ENCODE measurements at places on chromosomes 6 and 20.

- H3K4me3 ChIP-seq = no peak overlapping the region
- DNase-seq = no peak
- H3K27me3 ChIP-seq = no peaks in the 10 kb centered on the region
- peaks cover 59% of the 10 kb centered on the region for H3K4me1 ChIP-seq
- no peaks in the 10 kb centered on the region for H3K36me3 ChIP-seq
Measured at GRCh38 chr20:53937339-53937741, 133.1 kb downstream of the BCAS1 start.

DNA sequence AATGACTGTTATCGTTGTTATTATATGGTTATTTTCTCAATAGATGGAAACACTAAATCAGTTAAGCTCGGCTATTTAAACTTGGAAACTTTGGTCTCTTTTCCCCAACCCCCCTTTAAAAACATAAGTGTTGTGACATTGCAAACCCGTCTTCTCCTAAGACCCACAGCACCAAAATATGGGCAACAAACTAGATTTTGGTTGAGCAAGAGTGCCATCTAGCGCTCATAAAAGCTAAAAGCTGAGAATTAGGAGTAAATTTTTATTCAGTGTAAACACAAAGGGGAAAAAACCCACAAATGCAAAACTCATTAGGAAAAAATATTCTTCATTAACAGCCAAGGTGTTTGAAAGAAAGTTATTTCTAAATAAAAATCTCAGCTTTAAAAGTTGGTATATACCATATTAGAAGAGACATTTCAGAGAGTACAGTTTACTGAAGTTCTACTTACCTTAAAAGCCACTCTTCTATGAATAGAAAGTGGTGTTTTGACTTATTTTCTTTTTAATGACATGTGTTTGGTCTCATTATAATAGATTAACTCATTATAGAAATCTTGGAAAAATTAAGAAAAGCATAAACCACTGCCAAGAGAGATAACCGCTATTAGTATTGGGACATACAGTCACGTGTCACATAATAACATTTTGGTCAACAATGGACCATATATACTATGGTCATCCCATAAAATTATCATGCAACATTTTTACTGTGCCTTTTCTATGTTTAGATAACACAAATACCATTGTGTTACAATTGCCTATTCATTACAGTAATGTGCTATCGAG lies 21.1 kb downstream of the SESN1 start:
- no peak overlapping the region for H3K4me3 ChIP-seq
- H3K4me1 ChIP-seq = peaks cover 21% of the 10 kb centered on the region
- H3K27ac ChIP-seq = no peak overlapping the region
- DNase-seq = peak; percentile 74
- H3K36me3 ChIP-seq = no peaks in the 10 kb centered on the region
- H3K27me3 ChIP-seq = peaks cover 5% of the 10 kb centered on the region

GRCh38 chr20:37202267-37202943 lies 23.1 kb upstream of the MROH8 start:
- DNase-seq = peak; percentile 33
- H3K27me3 ChIP-seq = no peaks in the 10 kb centered on the region
- peaks cover 3% of the 10 kb centered on the region for H3K4me1 ChIP-seq
- H3K36me3 ChIP-seq = peaks cover 58% of the 10 kb centered on the region
- H3K4me3 ChIP-seq = no peak overlapping the region

GRCh38 chr6:17877895-17878440 lies 109.5 kb downstream of the KIF13A start:
- H3K4me3 ChIP-seq = no peak overlapping the region
- no peaks in the 10 kb centered on the region for H3K36me3 ChIP-seq
- no peaks in the 10 kb centered on the region for H3K4me1 ChIP-seq
- peaks cover 30% of the 10 kb centered on the region for H3K27me3 ChIP-seq

DNA sequence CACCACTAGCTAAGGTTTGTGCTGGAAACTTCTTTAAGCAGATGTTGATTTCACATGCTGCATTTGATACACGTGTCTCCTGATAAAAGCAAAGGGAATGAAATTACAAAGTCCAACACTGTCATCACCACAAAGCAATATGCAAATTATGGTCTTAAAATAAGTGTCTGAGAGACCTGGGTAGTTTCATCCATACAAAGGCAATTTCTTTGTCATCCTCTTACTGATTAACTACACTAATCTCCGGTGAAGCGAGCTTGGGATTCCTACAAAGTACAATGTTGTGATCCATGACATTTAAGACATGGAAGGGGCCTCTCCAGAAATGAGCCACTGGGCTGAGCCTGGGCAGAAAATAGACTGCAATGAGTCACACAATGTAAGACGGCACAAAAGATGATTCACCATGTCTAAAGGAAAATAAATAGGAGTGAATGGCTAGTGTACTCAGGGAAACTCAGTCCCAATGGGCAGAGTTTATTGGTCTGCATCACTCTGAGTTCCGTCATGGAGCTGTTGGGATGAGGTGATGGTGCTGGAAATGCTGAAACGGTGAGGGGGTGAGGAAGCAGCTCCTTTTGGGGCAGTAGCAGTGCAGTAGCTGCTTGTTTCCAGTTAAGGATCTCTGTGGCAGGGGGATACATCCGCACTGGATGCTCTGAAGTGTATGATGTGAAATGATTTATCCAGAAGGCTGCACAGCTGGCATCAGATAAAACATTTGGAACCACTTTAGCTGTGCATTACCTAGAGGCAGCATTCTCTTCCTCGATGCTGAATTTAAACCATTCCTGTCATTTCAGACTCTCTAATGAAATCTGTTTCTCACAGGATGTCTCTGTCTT lies 103.3 kb downstream of the IBTK start:
- H3K4me3 ChIP-seq = no peak overlapping the region
- H3K27ac ChIP-seq = no peak overlapping the region
- no peaks in the 10 kb centered on the region for H3K4me1 ChIP-seq
- no peaks in the 10 kb centered on the region for H3K27me3 ChIP-seq
- no peak for DNase-seq

- peaks cover 58% of the 10 kb centered on the region for H3K36me3 ChIP-seq
- H3K27me3 ChIP-seq = no peaks in the 10 kb centered on the region
- peak overlapping the region; percentile 31 for H3K4me3 ChIP-seq
- H3K27ac ChIP-seq = peak overlapping the region; percentile 88
Measured at GRCh38 chr6:15410126-15410391, 164.2 kb downstream of the JARID2 start.

- DNase-seq = no peak
- no peaks in the 10 kb centered on the region for H3K27me3 ChIP-seq
- no peak overlapping the region for H3K27ac ChIP-seq
- H3K4me1 ChIP-seq = no peaks in the 10 kb centered on the region
- H3K4me3 ChIP-seq = no peak overlapping the region
Measured at GRCh38 chr20:16125816-16126215, 447.4 kb downstream of the KIF16B start.

- no peaks in the 10 kb centered on the region for H3K27me3 ChIP-seq
- no peak overlapping the region for H3K4me3 ChIP-seq
- H3K4me1 ChIP-seq = peaks cover 12% of the 10 kb centered on the region
- no peak overlapping the region for H3K27ac ChIP-seq
- H3K36me3 ChIP-seq = peaks cover 8% of the 10 kb centered on the region
Measured at GRCh38 chr6:130625825-130626527, 201.2 kb upstream of the SMLR1 start.

- peaks cover 16% of the 10 kb centered on the region for H3K36me3 ChIP-seq
- H3K4me1 ChIP-seq = peaks cover 27% of the 10 kb centered on the region
- peak overlapping the region; percentile 76 for H3K4me3 ChIP-seq
Measured at GRCh38 chr6:139323511-139324300, 31.9 kb upstream of the TXLNB start.

DNA sequence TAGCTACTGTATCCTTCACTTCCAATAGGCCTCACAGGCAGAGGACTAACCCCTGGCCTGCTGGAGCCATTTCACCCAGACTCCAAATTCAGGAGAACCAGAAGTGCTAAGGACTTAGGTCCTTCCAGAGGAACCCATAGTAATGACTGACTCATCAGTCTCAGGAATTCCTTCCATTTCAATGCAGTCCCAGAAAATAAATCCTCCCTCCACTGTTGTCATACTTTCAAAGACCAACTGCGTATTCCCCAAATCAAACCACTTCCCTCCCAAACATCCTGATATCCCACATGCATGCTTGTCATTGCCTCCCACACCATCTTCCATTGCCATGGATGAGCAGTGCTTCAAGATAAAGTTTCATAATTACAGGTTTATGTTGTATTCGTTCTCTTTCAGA lies 31.8 kb upstream of the NT5E start:
- H3K36me3 ChIP-seq = no peaks in the 10 kb centered on the region

DNA sequence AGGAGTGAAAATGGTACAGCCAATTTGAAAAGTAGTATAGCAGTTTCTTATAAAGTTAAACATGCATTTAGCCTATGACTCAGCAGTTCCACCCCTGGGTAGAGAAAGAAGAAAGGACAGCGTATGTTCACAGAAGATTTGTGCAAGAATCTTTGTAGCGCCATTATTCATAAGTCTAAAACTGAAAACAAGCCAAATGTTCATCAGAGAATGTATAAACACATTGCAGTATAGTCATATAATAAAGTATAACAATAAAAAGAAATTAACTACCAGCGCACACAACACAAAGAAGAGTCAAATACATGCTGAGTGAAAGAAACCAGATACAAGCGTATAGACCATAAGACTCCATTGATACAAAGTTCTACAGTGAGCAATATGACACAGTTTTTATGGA lies 294.0 kb downstream of the SAMD5 start:
- H3K27me3 ChIP-seq = no peaks in the 10 kb centered on the region
- H3K36me3 ChIP-seq = no peaks in the 10 kb centered on the region
- DNase-seq = no peak
- no peak overlapping the region for H3K4me3 ChIP-seq

DNA sequence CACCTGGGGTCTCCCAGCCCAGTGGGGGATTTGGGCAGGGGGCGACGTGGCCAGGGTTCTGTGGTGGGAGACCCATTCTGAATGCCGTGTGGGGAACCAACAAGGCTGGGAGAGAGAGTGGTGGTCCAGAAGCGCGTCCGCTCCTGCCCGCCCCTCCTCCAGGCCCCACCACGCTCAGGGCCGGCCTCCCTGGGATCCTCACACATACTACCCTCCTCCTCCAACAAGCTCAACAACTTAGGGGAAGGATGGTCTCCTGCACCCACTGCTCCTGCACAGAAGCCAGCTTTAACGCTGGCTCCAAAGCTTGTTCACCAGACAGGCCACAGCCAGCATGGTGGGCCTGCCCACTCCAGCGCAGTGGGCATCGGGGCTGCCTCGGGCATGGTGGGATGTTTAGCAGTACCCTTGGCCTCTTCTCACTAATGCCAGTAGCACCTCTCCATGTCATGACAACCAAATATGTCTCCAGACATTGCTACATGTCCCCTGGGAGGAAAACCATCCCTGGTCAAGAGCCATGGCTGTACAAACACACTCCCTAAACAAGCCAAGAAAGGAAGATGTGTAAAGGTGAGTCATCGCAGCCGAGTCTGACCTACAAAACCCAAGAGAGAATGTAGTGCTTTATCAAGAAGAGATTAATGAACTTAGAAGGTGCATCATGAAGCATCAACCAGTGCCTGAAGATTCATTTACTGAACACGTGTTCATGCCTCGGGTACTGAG lies 75.7 kb downstream of the BMP7 start:
- DNase-seq = no peak
- no peak overlapping the region for H3K27ac ChIP-seq
- H3K4me1 ChIP-seq = no peaks in the 10 kb centered on the region
- no peaks in the 10 kb centered on the region for H3K27me3 ChIP-seq
- H3K4me3 ChIP-seq = no peak overlapping the region
- no peaks in the 10 kb centered on the region for H3K36me3 ChIP-seq

DNA sequence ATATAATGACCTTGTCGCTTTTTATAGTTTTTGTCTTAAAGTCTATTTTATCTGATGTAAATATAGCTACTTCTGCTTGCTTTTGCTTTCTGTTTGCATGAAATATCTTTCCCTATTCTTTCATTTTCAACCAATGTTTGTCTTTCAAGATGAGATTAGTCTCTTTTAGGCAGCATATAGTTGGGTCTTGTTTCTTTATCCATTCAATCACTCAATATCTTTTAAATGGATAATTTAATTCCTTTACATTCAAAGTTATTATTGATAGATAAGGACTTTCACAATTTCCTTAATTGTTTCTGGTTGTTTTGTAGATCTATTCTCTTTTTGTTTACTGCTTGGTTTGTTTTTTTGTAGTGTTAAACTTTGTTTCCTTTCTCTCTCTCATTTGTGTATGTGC lies 43.5 kb upstream of the TPD52L1 start:
- no peak overlapping the region for H3K4me3 ChIP-seq
- no peak overlapping the region for H3K27ac ChIP-seq
- H3K36me3 ChIP-seq = peaks cover 13% of the 10 kb centered on the region
- H3K4me1 ChIP-seq = no peaks in the 10 kb centered on the region
- no peaks in the 10 kb centered on the region for H3K27me3 ChIP-seq

GRCh38 chr20:43028470-43028869 lies 161.2 kb downstream of the PTPRT start:
- H3K4me3 ChIP-seq = no peak overlapping the region
- H3K27me3 ChIP-seq = no peaks in the 10 kb centered on the region
- H3K27ac ChIP-seq = no peak overlapping the region
- H3K4me1 ChIP-seq = no peaks in the 10 kb centered on the region
- H3K36me3 ChIP-seq = no peaks in the 10 kb centered on the region

DNA sequence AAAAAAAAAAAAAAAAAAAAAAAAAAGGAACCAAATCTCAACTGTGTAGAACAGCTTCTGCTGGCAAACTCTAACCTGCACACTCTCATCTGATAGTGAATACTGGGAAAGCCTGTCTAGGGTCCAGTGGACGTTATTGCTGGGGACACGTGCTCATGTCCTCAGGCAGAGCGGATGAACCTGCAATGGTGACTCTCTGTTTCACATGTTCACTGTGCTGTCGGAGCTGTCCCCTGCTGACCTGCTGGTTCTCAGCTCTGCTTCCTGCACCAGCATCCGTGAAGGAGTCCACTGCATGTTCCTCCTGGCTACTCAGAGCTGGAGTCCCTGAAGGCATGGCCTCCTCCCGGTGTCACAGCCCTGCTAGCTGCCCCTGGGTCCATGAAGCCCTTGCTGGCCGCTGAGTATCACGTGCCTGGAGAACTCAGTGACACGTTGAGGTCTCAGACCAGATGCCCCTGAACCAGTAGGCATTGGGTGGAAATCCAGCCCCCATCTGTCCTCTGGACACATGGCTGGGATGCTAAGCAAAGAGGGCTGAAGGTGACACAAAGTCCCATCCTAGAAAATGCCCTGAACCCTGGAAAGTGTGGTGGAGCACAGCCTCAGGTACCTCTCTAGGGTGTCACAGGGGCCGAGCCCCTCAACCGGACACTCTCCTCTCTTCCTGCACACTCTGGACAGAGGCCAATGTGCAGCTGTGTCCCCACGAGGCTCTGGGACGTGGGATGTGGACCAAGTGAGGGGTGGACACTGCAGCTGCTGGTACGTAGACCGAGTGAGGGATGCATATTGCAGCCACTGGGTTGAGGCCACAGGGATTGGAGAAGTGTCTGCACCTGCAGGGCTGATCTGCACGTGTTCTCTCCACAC lies 54.9 kb upstream of the FRMD1 start:
- H3K4me3 ChIP-seq = no peak overlapping the region
- H3K27me3 ChIP-seq = peaks cover 6% of the 10 kb centered on the region
- no peak for DNase-seq
- no peaks in the 10 kb centered on the region for H3K4me1 ChIP-seq
- no peak overlapping the region for H3K27ac ChIP-seq
